ENCODE measurements at places on chromosomes 6 and 20.

GRCh38 chr20:61444637-61445036, 192.6 kb downstream of the CDH4 start:
- no peak for DNase-seq

GRCh38 chr20:16201191-16201590, 372.1 kb downstream of the KIF16B start:
- DNase-seq, result no peak

DNA sequence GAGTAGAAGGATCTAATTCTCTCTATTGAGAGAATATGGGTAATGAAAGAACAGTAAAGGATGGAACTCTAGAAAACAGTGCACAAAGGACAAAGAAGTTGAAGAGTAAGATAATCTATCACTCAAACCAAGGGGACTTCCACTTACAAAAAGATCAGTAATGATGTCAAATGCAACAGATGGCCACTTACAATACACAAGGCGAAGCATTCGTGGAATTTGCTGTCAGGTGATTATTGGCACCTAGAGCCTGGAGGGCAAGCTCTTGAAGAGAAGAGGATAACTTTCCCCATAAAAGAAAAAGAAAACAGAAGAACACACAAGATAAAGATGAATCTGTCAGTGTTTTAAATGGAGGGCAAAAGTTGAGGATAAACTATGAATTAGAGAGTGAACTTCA, 256.0 kb upstream of the TCF21 start:
- DNase-seq, result no peak

GRCh38 chr6:95601133-95601532, 23.8 kb downstream of the MANEA start:
- DNase-seq, result no peak

GRCh38 chr6:92479831-92480230, 939.5 kb downstream of the EPHA7 start:
- DNase-seq, result no peak

GRCh38 chr6:43803055-43803782, 33.2 kb downstream of the VEGFA start:
- peak; percentile 37 for DNase-seq

DNA sequence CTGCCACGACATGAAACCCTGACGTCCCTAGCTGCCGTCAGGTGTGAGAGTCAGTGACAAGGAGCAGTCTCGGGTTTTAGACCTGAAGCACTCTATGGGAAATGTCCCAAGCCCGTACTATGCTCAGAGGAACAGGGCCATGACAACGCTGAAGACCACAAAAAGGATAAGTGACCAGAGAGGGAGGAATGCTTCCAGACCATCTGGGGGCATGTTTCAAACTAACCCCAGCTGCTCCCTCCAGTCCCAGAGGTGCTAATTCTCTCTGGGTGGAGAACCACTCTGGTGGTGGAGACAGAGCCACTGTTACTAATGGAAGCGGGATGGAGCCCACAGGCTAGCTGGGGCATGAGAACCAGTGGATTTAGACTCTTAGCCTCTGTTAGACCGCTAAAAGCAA, 8.7 kb downstream of the AURKA start:
- DNase-seq, result no peak

Data from GM23248 (cell line).